ENCODE measurements at places on chromosomes 2 and 18.
A peak's percentile ranks its signal among the peaks of the same experiment; 100 is the strongest.

DNA sequence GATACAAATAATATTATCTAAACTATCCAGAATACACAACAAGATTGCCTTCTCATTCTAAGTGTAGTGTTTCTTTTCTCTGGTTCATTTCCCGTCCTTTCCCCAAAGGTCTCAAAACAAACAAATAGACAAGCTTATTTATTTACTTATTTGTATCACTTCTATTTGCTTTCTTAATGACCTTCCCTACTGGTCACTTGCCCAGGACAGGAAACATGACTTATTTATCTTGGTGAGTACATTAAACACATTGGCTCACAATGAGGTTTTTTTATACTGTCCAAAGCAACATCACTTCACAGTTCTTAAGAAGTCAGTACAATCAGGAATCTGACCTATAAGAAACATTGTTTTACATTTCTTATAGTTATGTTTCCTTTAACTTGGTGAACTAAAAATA is 123.3 kb upstream of the KYNU start:
- no peak for DNase-seq

GRCh38 chr2:45382744-45383143 is 228.3 kb downstream of the SRBD1 start:
- no peak for DNase-seq

GRCh38 chr2:231469583-231469950 is 5.3 kb upstream of the NCL start:
- DNase-seq = no peak

DNA sequence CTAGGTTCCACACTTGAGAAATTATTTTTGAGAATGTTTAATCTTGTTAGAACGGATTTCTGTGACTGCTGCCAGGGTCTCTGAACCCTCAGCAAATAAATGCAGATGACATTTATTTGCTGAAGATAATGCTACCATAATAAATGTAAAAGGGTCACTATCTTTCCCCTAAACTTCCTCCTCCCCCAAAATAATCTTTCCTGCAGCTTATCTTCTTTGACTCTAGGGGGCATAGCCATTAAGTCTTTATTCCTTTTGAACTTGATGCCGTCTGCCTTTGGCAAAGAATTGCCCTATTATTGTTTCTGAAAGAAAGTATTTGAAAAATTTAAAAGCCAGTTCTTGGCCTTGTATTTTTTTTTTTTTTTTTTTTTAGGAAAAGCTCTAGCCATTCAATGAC is 63.6 kb upstream of the ACSL3 start:
- no peak for DNase-seq

- no peak for DNase-seq
These were observed 653 bp upstream of the ABI2 start for GRCh38 chr2:203327582-203327900.

DNA sequence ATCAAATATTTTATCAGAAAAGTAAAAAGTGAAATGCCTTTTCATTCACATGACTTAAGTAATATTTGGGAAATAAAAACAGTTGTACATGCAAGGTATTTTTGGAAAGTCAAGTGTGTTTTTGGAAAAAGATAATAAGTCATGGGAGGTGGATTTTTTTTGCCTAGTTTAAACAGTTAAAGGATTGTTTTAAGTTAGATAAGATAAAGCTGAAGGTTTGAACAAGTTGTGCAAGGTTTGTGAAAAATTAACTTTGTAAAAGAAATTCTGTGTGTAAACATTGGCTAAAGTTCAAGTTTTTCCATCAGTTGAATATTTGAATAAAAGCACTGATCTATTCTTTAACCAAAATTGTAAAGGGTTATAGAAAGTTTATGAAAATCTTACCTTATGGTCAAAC is 207.9 kb upstream of the RGPD4 start:
- DNase-seq = no peak

- DNase-seq = no peak
These were observed 28.0 kb downstream of the EMILIN2 start for GRCh38 chr18:2874765-2875164.

- DNase-seq = no peak
These were observed 43.1 kb upstream of the ASAP2 start for GRCh38 chr2:9163306-9164111.

- DNase-seq = no peak
These were observed 129.3 kb upstream of the UNC80 start for GRCh38 chr2:209642146-209642820.

DNA sequence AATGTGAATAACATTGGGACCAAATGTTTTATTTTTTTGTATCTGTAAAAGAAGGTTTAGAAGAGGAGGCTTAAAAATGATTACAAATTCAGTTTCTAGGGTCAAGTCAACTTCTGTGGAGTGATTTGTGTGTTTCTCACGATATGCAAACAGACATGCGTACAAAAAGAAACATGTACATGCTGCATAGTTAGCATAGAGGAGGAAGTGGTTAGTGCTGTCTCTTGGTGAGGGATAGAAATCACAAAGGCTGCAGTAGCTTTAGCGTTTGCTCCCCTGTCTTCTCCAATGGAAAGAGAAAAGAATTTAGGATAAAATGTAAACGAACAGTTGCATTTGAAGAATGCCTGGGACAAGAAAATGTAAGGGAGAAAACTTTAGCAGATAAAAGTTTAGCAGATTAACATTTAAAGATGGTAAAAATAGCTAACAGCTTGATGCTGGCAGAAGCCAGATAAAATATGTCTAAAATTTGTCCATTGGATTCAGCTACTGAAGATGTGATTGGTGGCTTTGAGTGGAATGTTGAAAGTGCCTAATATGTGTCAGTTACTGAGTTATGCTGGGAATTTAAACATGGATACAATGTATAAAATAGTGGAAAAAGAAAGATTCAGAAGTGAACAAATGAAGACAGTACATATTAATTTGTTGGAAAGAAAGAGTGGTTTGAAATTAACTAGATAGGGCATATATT is 44.9 kb downstream of the MALT1 start:
- DNase-seq = no peak

- no peak for DNase-seq
These were observed 313.5 kb downstream of the RPRM start for GRCh38 chr2:153165021-153165420.

DNA sequence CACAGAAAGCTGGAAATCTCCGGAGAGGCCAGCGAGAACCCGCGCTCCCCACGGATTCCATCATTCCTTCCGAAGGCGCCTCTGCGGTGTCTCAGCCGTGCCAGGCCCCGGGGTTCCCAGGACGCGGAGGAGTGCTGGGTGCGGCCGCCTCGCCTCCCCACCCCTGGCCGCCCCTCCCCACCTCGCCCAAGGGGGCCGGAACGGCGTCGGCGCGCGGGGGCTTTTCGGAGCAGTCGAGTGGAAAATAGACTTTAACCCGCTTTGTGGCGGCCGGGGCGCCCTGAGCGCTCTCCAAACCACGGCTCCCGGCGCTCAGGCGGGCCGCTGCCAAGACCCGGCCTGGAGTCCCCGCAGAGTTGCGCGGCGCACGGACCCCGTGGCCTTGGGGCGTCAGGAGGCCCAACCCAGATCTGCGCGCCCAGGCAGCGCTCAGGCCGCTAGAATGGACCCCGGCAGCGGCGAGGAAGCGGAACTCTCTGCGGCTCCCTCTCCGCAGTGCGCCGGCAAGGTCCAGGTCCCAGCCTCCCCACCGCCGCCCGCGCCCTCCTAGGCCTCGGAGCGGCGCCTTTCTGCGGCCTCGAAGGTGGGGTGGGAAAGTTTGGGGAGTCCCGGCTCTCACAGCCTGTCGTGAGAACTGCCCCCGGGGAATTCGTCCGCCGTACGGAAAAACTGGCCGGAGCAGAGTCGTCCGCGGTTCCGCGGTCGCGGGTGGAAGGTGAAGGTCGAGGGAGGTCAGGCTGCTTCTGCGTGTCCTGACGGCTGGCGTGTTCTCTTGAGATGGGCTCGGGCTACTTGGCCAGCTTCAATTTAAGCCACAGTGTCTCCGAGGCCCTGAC is 1.2 kb upstream of the EMX1 start:
- no peak for DNase-seq

DNA sequence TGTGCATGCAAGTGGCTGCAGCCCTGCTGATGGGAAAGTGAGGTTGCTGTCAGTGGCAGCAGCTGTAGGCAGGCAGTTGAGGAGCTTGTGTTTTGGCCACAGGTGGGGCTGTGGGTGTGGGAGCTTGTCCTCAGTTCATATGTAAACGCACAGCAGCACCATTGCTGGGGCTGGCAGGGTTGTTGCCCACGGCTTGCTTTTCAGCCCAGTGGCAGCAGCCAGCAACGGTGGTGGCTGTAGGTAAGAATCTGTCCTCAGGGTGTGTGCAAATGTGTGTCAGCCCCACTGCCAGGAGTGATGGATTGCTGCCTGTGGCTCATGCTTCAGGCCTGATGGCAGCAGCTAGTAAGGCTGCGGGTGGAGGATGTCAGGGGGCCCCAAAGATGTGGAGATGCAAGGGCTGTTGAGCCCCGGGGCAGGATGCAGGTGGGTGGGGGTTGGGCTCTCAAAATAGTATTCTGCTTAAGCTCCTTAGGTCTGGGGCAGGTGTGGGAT is 141.3 kb upstream of the THUMPD2 start:
- no peak for DNase-seq

GRCh38 chr2:3197308-3197707 is 180.3 kb downstream of the EIPR1 start:
- DNase-seq = no peak

DNA sequence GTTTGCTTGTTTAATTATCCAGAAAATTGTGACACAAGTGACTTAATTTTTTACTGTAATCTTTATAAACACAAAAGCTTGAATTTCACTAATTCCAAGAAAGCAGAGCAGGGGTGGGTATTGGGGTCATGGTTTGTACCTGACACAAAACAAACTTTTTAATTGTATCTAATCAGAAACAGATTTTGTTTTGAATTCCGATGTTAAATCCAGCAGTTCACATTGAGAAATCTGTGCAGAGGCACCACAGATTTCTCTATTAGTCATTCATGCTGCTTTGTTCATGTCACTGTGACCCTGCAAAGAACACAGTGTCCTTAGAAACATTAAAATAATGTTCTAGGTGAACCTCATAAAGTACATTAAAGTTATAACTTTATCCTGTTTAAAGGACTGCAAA is 443.4 kb downstream of the NYAP2 start:
- no peak for DNase-seq

DNA sequence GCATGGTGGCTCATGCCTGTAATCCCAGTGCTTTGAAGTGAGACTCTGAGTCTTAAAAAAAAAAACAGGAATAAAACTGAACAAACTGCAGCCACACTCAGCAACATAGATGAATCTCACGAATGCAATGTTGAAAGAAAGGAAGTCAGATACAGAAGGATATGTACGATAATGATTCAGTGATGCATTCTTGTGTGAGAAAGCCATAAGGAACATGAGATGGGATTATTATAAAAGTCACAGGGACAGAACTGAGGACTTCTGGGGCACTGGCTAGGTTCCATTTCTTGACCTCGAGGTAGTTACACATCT is 56.9 kb upstream of the SMAD2 start:
- DNase-seq = no peak

- no peak for DNase-seq
These were observed 1.6 kb downstream of the MTCL1 start for GRCh38 chr18:8706791-8707555.

DNA sequence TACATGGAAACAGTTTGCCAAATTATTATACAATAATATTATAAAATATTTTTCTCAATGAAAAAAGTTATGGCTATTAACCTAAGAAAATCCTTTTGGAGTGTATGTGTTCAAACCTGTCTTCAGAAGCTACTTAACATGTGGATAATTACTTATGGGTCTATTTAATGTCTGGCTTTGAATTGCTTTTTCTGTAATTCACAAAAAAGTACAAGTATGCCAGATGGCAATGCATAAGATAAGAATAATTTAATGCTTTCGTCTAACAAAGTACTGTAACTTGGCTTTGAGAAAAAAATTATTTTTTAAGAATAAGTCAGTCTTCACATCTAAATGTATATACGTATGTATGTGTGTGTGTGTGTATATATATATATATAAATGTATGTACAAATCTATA is 1073.0 kb downstream of the TDRD15 start:
- DNase-seq = no peak

GRCh38 chr2:230759481-230760167 is 47.0 kb downstream of the CAB39 start:
- no peak for DNase-seq

- peak; percentile 95 for DNase-seq
These were observed 265.2 kb downstream of the CCDC85A start for GRCh38 chr2:56449002-56449431.

DNA sequence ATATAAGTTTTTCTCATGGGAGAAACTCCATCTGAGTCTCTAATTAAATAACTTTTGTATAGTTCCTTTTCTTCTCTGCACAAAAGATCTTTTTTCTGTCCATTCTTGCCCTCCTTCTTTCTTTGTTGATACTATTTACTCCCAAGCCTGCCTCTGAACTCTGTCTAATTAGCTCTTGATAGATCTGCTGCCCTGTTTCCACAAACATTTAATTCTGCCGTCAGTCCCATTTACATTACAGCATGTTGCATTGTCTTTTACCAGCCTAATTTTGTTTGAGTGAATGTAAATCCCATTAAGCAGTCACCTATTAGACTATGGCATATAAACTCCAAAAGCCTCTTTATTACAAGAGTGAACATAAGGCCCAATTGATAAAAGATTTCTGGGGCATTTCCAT is 254.4 kb downstream of the ERBB4 start:
- no peak for DNase-seq

- no peak for DNase-seq
These were observed 25.3 kb upstream of the SMAD7 start for GRCh38 chr18:48975817-48976649.

DNA sequence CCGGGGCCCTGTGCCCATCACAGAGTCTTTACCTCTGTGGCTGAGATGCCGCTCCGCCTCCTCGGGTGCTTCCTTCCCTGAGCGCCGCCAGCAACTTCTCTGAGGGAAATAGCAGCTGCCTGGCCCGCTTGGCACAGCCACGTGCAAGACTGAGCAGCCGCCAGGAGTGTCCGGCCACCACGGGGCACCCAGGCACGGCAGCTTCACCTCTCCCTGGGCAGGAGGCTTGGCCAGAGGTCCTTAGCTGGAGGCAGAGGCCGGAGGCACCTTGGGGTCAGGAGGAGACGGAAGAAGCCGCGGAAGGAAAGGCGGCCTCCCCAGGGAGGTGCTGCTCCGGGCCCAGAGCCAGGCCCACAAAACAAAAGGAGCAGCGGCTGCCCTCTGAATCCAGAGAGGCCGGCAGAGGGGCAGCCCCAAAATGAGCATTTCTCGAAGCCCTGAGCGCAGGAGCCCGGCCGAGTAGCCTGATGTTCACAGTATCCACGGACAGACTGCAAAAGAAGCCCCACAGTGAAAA is 6.0 kb upstream of the LIMS2 start:
- no peak for DNase-seq

DNA sequence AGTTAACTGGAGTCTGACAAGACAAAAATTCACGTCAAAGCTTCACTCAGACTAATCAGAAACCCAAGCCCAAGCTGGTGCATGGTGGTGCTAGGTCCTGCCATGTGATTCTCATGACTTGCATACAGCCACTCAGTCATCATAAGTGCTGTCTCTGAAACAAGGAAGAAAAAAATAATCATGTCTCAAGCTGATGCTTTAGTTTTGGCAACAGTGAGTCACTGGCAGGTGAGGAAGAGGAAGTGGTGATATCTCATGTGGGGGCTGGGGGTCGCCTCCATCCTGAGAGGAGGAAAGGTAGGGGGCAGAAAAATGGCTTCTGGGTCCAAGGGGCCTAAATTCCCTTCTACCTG is 136.3 kb downstream of the TMEM163 start:
- no peak for DNase-seq
